MM.1S (cell line): ENCODE measurements at places on chromosomes 7 and 10.

- DNase-seq = no peak
These were observed 37.8 kb upstream of the MXI1 start for GRCh38 chr10:110169586-110169985.

DNA sequence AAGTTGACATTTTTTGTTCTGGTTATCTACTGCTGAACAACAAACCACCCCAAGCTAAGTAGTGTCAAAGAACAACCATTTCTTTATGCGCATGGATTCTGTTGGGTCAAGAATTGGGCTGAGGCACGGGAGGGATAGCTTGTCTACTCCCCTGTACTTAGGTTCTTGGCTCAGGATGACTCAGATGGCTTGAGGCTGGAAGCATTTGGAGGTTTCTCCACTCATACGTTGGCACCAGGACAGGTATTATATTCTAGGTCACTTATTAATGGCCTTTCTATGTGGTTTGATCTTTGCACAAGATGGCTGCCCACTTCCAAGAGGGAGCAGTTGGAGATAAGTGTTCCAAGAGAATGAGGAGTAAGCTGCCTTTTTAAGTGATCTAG is 11.8 kb upstream of the TFAM start:
- DNase-seq = no peak

- DNase-seq = no peak
These were observed 69.8 kb downstream of the ORC5 start for GRCh38 chr7:104137971-104138370.

DNA sequence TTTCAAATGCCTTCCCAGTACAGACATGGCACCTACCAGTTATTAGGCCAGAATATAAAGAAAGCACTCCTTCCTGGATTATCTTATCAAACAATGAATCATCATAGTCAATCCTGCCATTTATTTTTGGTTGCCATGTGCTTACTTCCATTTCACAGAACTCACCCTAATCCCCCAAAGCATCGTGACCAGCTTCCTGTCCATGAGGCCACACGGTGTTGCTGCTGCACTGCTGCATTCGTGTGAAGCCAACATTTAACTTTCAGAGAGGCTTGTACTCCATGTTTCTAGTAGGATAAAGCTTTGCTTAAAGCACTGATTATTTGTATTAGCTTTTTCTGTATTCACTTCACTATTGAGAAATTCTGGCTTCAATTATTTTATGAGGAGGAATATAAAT is 14.4 kb downstream of the COL28A1 start:
- DNase-seq = no peak

GRCh38 chr10:25382029-25382810 is 207.4 kb downstream of the GPR158 start:
- DNase-seq = no peak

DNA sequence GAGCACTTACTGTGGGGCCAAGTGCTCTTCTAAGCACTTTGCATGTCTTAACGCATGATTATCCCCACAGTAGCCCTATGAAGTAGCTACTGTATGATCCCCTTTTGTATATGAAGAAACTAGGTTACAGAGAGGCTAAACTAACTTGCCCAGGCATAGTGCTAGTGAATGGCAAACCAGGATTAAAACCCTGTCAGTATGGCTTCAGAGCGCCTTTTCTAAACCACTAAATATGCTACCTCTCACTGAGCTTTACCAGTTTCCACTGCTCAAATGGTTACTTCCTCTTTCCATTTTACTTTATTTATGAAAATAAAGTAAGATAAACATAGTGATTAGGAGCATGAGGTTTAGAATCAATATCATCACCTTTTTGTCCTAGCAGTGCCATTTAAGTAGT is 73.6 kb downstream of the PODXL start:
- no peak for DNase-seq

GRCh38 chr7:36092221-36092771 is 60.8 kb upstream of the EEPD1 start:
- DNase-seq = no peak

- DNase-seq = no peak
These were observed 4.5 kb upstream of the EMX2 start for GRCh38 chr10:117537904-117538524.
